Stimulated activated CD8-positive, alpha-beta memory T cell treated with anti-CD3 and anti-CD28 coated beads, Interleukin-2, amount 100 ng/mL, for 48 hours (primary cell): ENCODE measurements at places on chromosomes 1 and 21.

GRCh38 chr1:146020058-146021049 is 1.2 kb downstream of the HJV start:
- DNase-seq: no peak

DNA sequence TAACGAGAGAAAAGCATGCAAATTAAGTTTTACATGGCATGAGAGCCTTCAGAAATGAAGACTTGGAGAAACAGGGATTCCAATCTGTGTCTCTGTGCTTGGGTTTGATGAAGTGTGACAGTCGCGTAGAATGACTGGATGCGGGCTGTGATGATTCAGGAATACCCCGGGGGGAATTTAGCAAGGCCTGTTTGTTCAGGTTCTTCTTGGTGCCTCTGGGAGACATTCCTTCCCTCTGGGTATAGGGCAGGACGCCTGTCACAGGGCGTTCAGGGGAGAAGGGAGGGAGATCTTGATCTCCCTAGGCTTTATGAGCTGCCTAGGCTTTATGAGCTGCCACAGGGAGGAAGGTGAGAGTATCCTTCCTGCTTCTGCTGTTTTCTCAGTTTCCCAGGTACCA is 36.6 kb downstream of the DOP1B start:
- DNase-seq: no peak

- DNase-seq: no peak
Observed at GRCh38 chr1:241520080-241520465, 518 bp upstream of the FH start.

DNA sequence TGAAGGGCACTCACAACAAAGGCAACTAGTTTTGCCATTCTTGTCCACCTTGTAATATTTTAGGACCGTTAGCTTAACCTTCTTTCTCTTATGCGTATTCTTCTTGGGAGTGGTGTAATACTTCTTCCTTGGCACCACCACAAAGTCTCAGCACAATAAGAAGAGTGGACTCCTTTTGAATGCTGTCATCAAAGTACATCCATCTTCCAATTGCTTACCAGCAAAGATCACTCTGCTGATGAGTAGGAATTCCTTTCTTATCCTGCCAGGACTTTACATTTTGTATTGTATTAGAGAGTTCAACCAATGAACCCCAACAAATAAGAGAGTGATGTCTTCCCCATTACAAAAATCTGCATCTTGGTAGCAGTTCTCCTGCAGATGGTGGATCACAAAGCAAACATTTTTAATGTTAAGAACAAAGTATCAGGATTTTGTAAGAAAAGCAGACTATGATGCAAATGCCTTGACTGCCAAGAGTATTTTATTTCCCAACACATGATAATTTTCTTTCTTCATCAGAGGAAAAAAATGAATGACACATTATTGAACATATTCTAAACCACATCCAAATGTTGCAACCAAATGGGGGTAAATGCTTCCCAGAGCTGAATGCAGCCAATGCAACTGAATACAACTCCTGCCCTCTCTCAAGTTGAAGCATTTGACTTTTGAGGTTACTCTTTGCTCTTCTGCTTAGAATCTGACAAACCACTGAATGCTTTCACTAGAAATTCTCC is 5.1 kb upstream of the ARNT start:
- no peak for DNase-seq

DNA sequence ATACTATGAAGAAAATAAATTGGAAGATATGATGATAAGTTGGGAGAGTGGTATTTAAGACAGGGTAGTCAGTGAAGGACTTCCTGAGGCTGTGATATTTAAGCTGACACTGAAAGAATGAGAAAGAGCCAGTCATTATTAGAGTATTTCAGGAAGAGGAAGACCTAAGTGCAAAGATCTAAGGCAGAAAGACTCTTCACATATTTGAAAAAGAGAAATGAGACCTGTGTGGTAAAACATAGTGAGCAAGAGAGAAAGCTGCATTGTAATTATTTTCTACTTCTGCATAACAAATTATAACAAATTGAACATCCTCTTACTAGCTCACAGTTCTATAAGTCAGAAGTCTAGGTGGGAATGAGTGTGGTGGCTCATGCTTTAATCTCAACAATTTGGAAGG is 34.6 kb upstream of the DOCK7 start:
- DNase-seq: no peak

DNA sequence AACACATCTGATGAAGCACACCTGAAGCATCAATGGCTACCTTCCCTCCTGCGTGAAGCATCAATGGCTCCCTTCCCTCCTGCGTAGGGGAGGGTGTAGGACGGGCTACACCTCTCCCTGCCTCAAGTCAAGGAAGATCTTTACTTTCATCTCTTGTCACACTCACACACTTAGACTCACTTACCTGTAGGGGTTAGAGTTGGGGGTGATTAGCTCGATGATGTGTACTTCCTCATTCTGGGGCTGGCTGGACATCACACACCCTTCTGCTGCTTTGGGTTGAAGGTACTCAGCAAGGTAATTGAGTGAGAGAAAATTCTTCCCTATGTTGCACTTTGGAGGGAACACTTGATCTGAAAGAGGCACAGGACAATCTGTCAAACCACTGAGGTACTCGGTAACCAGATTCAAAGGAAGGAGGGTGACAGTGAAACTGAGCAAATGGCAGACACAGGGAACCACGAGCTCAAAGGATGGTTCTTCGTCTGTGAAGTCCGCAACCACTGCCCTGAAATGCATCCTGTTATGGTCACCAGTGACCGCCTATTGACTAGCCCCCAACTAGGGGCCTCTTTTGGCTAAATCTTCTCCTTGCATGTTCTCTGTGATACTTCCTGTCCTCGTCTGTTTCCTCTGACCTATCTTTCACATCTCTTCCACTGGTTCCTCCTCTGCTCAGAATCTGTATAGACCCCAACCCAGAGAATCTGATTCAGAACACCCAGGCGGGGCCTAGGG is 156.2 kb downstream of the TGFBR3 start:
- DNase-seq: no peak

GRCh38 chr1:73205294-73205973 is 923.1 kb upstream of the NEGR1 start:
- no peak for DNase-seq

DNA sequence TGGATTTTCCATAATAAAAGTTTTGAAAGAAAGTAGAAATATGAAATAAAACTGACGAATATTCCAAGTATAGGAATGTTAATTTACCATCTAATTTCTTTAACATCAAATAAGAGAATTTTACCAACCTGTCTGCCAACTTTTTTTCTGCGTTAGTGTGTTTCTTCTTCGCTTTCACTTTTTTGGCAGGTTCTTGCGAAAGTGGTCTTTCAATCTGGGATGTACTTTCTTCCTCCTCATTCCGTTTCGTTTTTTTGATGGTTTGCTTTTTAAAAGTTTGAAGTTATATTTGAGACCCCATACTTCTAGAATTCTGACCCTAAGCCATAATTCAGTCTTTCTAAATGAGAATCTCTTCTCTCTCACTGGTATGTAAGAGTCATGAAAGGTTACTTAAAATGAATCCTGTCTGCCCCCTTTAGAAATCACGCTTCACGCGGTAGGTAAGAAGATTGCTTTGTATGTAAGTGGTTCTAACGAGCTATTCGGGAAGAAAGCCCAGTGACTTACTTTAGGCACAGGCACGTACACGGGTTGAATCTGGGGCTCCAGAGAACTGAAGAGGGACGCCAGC is 580 bp downstream of the RBM34 start:
- no peak for DNase-seq

DNA sequence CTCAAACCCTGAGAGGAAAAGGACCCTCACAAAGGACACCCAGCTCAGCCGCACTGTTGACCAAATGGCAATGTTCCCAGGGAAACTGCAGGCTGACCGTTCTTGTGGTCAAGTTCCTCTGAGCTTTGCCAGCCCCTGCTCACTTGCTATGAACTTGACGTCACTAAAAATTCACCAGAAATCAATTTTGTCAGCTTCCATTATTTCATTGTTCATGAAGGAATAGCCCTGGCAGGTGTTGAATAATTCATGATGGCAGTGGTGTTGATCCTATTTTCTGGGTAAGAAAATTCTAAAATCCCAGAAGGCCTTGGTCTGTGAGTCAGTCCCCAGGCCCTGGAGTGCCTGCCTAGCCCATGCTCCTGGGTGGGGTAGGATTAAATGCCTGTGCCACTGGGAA is 318.9 kb downstream of the ZNF326 start:
- DNase-seq: no peak

DNA sequence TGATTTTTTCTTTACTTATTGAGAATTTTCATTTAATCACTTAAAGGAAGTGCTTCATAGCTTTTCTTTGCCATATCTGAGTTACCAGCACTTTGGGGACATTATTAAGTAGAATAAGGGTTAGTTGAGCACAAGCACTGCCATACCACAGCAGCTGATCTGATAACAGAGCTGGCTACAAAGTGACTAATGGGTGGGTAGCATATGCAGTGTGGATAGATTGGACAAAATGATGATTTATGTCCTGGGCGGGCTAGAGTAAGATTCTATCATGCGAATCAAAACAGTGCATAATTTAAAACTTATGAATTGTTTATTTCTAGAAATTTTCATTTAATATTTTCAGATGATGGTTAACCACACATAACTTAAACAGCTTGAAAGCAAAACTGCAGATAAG is 102.2 kb upstream of the SNX7 start:
- DNase-seq: no peak

GRCh38 chr1:75502776-75503175 is 108.1 kb downstream of the SLC44A5 start:
- DNase-seq: no peak

GRCh38 chr1:208300084-208300770 is 56.0 kb upstream of the PLXNA2 start:
- DNase-seq: no peak

DNA sequence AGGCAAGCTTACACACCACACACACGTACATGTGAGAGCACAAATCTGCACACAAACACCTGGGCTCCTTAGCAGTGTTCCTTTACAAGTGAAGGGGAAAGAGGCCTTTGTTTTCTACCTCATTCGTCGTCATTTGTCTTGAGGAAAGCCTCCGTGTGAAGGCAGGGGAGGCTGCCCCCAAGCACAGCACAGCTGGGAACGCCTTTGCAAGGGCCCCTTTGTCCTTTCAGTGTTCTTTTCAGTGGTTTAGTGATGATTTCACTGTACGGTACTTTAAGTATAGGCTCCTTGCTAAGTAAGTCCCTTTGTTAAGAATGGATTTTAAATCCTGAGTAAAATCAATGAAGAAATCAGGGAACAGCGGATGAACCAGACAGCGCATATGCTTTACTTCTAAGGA is 94.1 kb downstream of the PGBD5 start:
- DNase-seq: no peak

DNA sequence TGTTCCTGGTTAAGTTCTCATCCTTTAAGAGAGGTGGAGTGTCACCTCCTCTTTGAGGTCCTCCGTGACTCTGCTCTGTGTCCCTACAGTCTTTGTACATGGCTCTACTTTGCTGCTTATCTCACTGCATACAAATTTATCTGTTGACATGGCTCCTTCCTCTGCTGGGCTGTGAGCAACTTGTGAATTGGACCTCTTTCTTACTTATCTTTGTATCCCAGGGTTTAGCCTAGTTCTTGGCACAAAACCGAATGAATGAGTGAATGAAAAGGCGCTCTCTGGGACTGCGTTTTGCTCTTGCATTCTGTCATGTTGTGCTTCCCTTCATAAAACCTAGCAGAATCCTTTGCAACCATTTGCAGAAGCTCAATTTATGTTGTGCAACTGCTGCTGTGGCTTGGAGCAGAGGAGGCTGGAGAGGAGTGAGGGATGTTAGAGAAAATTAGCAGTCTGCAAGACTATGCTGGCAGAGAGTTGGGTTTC is 12.4 kb downstream of the SLC26A9 start:
- DNase-seq: no peak

DNA sequence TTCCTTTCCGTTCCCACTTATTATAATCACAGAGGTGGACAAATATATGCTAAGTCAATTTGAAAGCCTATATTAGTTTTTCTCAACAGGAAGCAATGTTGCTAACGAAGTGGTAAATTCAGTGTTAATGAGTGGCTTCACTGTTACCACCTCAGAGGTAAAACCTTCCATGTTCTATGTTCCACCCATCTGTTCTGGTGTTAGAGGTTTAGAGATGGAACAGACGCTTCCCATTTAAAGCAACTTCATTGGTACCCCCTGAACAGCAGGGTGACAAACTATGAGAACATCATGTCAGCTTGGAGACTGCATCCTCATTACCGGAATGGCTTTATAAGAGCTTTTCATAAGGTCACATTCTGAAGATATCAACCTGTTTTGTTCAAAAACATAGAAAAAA is 77.9 kb downstream of the ZNF644 start:
- DNase-seq: no peak

GRCh38 chr1:89069951-89070350 is 4.9 kb upstream of the GBP1 start:
- DNase-seq: no peak

DNA sequence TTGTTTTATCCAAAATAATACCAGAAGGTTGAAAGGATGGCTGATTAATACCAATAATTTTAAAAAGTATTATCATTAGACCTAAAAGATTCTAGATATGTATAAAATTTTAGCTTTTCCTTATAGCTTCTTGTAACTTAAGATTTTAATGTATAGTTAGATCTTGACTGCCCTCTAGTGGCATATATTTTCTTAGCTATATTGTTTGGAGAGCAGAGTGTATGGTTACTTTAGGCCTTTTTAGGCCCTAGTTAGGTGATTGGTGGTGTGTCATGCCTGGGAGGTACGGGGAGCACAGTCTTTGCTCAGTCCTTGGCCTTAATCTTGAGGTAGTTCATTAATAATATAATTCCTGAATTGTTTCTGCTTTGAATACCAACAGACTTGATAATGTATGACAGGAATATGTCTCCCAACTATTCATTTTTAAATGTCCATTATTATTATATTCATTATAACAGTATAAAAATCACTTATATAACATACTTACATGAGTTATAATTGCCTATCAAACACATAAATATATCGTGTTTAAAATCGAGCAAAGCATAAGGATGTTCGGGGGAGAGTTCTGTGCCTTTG is 328.4 kb downstream of the ZP4 start:
- DNase-seq: no peak

GRCh38 chr1:5737081-5737480 is 255.1 kb downstream of the NPHP4 start:
- DNase-seq: no peak
